GM18507 (cell line): ENCODE measurements at places on chromosomes 7 and 10.

DNA sequence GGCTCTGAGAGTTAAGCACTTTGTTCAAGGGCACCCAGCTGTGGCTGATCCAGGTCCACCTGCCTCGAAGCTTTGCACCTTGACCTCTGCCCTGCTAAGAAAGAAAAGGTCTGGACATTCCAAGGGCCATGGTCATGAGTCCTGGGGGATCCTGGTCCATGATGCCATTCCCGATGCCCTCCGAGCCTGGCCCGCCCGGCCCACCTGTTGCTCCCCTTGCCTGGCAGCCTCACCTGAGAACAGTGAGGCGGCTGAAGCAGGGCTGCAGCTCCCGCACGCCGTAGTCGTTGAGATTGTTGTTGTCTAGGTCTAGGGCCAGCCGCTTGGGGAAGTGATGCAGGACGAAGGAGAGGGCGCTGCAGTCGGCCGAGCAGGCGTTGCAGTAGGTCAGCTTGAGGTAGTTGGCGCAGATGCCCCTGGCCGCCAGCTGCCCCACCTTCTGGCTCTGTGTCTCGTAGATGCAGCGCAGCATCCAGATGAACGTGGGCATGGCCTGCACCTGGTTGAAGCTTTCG, 27.5 kb downstream of the NOD1 start:
- no peak for DNase-seq

DNA sequence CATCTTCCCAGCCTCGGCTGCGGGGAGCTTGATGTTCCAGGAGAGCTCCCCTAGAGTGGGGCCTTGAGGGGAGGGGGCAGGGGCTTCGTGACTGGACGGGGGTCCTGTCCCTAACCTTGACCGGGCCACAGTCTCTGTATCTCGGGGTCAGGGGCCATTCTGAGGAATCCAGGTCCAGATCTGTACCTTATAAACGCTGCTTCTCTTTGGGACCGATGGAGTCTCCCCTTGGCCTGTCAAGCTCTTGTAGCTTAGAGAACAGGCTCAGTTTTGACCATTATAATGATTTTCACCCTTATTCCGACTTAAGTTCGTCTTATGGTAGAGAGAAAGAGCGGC, 831 bp downstream of the ZKSCAN5 start:
- no peak for DNase-seq

- DNase-seq = no peak
Measured at GRCh38 chr7:108358553-108358952, 97.7 kb downstream of the NRCAM start.

GRCh38 chr7:155536451-155536850, 9.9 kb downstream of the CNPY1 start:
- no peak for DNase-seq

DNA sequence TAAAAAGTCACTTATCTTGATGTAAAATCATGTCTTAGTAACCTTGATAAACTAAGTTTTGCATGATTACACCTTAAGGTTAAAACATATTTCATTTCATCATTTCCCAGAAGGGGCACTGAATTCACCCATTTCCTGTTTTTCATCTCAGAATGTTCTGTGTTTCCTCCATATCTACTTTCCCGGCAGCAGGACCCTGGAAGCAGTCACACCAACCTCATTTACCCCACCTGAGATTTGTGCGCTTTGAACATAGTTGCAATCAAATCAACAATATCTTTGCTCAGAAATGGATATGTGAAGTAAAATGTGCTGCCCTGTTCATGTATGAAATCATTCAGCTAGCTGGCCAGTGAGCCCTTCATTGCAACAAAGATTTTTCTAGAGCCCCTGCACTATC, 46.8 kb downstream of the IKZF1 start:
- no peak for DNase-seq

DNA sequence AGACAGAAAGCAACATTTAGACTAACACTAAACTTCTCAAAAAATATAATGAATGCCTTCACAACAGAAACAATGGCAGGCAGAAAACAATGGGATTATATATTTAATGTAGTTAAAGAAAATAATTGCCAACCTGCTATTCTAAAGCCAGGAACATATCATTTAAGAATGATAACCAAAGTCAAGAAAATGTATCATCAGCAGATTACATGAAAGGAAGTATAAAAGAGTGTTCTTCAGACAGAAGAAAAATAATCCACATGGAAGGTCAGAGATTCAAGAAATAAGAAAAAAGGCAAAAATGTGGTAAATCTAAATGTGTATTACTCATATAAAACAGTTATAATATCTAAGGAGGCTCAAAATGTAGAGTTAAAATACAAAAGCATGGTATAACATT, 98.1 kb downstream of the CYP26A1 start:
- no peak for DNase-seq
